Dorsolateral prefrontal cortex (tissue), 122 donors: ENCODE measurements at places on chromosomes 16 and 17. TPM values are rescaled to one million over a fixed set of nuclear protein-coding genes. Genes with fewer than 3 reads are reported as not detected.

Gene PPP1R9B
- total RNA-seq, result 184 TPM

Gene GNG13
- 3.3 TPM for total RNA-seq

Gene MEFV
- 2.3 TPM for total RNA-seq

Gene LPO
- total RNA-seq, result 0.46 TPM

Gene RASD1
- total RNA-seq, result 176 TPM

Gene RGS9
- total RNA-seq, result 11.1 TPM

Gene WFIKKN1
- 2.3 TPM for total RNA-seq

Gene FBXW10
- 0.31 TPM for total RNA-seq
